NCI-H1092 (cell line): ENCODE measurements at places on chromosomes 1 and 21.

GRCh38 chr1:210330279-210330866 is 1.7 kb downstream of the HHAT start:
- DNase-seq = no peak

DNA sequence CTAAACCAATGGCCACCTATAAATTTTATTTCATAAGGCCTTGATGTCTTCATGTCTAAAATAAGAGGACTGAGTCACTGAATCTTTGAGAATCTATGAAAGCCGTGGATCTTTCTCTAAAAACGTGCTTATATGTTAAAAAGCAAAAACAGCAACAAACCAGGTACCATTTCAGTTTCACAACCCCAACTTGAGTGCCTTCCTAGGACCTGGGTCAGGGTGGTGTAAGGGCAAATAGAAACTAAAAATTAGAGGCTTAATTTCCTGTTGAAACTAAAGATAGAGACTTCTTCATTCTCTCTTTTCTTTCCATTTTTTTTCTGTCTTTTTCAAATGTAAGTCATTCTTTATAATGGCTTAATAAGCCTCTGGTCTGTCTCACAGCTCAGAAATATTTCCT is 27.2 kb upstream of the PGBD5 start:
- no peak for DNase-seq

- no peak for DNase-seq
Observed at GRCh38 chr1:147834181-147834580, 68.4 kb upstream of the GJA8 start.

DNA sequence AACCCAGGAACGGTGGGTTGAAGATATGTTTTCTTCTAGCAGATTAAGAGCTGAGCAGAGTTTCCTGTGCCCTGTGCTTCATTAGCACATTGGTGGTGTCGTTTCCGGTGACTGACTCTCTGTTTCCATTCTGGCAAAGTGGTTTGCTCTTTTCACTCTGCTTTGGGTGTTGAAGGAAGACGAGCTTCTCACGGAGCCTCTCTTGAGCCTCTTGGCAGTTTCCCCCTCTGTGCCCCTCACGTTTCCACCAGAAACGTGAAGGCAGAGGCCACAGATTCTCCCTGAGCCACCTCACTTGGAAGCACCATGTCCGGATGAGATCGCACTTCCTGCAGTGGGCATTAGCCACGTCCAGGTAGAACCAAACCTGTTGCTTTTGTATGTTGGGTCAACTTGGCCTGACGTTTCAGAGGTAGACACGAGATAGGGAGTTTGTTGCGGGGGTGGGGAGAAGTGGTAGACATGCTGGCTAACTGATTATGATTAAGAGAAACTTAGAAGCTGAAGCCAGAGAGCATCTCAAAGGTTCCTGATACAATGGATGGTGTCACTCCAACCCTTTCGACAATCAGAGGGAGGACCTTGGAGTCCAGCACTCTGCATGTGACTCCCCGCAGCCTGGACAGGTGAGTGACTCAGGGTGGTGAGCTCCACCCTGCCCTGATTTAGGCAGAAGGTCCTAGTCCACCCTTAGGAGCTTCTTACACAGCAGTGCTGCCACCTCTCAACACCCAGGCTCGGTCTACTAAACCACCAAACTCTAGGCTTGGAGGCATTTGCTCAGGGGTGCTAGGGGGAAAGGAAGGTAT is at the start of gene LAX1:
Gene LAX1, plus strand, starts transcription at position 155 of the 809 bp plus-strand sequence. Its CDS starts 383 bp downstream, at position 538.
- no peak for DNase-seq

- no peak for DNase-seq
Observed at GRCh38 chr1:208234721-208235120, 9.5 kb downstream of the PLXNA2 start.

- DNase-seq = no peak
Observed at GRCh38 chr1:170864238-170864637, 71.1 kb upstream of the MROH9 start.

DNA sequence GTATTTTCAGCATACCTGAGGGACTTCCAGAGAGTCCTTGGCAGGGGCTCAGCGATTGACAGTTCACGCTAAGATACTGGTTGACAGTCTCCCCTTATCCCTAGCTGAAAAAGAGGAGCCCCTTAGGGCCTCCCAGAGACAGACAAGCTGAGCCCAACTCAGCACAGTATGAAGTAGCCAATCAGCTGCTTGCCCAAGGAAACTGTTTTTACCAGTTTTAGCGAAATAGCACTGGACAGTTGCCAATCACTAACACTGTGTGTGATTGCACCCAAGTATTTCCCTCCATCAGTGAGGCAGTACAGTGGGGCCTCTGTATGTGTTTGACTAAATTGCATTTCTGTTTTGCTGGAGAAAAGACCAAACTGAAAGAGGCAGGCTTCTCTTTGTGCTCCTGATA is 27.0 kb downstream of the KHDRBS1 start:
- no peak for DNase-seq

- no peak for DNase-seq
Observed at GRCh38 chr1:2257245-2257627, 29.1 kb downstream of the SKI start.

GRCh38 chr1:153543736-153544135 is 1.9 kb downstream of the S100A4 start:
- no peak for DNase-seq

DNA sequence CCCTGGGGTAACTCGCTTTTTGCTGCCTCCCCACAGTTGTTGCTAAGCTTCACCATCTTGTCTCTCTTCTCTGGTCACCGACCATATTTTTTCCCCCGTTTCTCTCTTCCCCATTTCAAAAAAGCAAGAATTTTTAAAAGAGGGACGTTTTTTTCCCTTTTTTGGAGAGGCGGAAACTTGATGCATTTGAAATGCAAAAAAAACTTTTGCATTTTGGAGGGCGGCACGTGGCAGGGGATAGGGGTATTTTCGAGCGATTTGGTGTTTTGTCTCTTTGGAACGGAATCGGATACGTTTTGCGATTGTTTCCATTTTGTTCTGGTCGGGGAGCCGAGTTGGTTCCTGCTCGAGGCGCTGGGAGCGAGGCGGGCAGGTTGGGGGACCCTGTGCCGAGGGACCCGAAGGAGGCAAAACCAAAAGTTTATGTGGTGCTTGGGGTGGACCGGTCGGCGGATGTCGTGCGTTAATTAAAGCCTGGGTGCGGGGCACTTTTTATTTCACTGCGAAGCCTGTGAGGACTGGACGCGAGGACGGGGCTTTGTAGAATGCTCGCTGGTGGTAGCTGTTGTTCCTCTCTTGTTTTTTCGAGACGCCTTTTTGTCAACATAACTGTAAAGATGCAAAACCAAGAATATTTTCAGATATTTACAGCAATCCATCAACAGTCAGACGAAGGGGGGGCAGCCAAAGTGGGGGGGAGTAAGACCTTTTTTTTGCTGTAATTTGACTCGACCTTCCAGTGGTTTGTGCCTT is 884 bp downstream of the H3-3A start:
- DNase-seq = peak; percentile 72

DNA sequence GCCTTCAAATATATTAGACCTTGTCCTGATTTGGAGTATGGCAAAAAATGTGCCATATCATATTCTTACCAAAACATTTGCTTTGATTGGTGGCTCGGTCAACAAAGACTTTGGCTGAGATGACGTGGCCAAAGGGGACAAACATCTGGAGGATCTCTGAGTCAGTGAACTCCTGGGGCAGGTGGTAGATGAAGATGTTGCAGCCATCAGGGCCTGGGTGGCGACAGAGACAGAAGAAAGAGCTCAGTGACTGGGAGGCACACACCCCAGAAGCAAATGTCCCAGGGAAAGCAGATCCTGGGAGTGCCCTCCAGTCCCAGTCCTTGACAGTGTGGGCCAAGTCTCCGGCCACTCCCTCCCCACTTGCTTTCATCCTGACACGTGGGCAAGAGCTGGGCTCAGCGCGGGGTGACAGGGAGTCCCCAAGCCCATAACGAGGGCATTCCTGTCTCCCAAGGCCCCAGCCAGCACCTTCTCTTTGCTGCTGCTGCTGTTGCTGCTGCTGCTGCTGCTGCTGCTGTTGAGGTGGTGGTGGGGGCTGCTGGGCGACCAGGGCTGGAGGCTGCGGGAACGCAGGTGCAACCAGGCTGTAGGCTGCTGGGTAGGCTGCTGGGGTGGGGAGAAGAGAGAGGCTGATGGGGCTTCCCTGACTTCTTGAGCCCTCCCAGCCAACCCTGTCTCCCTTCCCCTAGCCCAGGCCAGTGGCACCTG is 10.7 kb downstream of the CELF3 start:
- DNase-seq = no peak

- DNase-seq = no peak
Observed at GRCh38 chr1:53521924-53522552, 62.8 kb downstream of the DMRTB1 start.

- no peak for DNase-seq
Observed at GRCh38 chr1:44519035-44519676, 114.1 kb downstream of the RNF220 start.

DNA sequence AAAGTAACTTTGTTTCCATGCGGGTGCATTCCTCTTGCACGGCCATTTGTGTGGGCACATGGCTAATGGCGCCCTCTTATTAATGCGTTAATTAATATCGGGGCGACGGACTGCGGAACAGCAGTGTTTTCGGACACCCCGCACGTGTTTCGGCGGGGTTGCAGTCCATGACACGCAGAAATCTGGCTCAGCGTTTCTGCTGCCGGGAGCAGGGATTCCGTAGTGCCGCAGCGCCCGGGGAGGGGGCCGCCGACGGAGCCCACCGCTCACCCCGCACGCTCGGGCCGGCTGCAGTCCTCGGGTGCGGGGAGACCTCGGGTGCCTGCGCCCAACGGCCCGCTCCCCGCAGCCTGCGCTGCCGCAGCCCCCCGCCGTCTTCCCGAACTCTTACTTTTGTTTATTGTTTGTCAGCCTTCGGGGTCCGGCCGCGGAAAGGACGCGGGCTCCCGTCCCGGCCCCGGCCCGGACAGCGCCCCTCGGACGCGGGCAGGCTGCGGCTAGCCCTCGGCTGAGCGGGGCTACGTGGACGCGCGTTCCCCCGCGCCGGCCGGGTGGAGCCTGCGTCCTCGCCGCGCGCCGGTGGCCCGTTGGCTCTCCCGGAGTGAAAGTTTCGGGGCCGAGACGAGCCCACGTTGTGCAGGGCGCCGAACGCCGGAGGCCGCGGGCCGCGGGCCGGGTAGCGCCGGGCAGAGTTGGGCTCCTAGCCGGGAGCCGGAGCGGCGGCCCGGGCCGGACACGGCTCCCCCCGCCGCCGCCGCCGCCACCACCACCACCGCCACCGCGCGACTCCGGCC is 849 bp downstream of the NFIA start:
- DNase-seq = no peak

- no peak for DNase-seq
Observed at GRCh38 chr1:184768467-184768866, 13.8 kb upstream of the EDEM3 start.

GRCh38 chr1:27952147-27952546 is 7.6 kb upstream of the XKR8 start:
- DNase-seq = no peak

- DNase-seq = no peak
Observed at GRCh38 chr1:157682710-157683437, 17.7 kb downstream of the FCRL3 start.

- DNase-seq = no peak
Observed at GRCh38 chr1:10188133-10188650, 22.2 kb upstream of the KIF1B start.

- DNase-seq = no peak
Observed at GRCh38 chr1:41122851-41123518, 101.5 kb upstream of the SLFNL1 start.

- no peak for DNase-seq
Observed at GRCh38 chr1:71623888-71624287, 543.1 kb upstream of the ZRANB2 start.

DNA sequence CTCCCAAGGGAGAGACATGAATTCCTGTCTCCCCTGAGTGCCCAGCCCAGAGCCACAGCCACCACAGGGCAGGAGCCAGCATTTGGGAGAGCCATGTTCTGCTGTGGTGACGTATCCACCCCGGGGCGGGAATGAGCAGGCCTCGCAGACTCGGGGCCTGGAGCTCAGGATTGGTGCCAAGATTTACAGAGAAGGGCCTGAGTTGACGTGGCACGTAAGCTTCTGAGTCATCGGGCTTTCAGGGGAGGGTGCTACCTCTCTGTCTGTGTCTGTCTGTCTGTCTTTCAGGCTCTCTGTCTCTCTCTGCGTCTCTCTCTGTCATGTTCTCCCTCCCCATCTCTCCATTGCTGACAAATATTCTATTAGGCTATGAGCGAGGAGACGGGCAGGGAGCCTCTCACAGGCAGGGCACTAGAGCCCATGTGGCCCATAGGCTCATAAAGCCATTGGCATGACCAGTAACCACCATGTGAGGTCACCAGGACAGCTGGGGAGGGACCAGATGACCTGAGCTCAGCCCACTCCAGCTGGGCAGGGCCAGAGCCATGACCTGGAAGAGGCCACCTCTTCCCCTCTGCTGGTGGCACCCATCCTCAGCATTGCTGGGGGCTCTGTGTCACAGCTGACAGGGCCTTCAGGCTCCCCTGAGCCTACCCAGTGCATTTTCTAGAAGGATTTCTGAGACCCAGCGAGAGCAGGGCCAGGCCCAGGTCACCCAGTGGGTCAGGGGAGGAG is 300.0 kb upstream of the VAMP3 start:
- no peak for DNase-seq

GRCh38 chr1:24996983-24997893 is 67.2 kb upstream of the RUNX3 start:
- no peak for DNase-seq

- DNase-seq = no peak
Observed at GRCh38 chr1:54462597-54463258, 56.5 kb upstream of the SSBP3 start.

GRCh38 chr1:212555426-212555825 is 53.1 kb upstream of the ATF3 start:
- DNase-seq = no peak

GRCh38 chr1:40532844-40533424 is 1.5 kb downstream of the ZNF684 start:
- no peak for DNase-seq

- DNase-seq = no peak
Observed at GRCh38 chr1:234337233-234337632, 36.0 kb upstream of the COA6 start.

DNA sequence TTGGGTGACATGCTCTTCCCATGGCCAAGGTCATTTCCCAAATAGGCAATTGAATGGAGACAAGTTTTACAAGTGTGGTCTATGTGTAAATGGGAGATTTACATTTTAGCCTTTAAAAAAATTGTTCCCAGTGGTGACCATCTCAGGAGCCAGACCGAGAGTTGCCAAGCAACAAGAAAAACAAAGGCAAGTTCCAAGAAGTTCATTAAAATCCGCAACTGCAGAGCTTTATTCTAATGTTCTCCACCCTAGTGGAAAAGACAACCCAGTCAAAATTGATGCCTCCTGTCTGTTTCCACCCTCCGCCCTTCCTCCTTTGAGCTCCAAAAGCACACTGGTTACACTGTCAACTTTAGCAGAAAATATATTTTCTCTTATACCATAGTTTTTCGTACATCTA is 33.2 kb upstream of the CD55 start:
- DNase-seq = no peak
